Esophagus squamous epithelium (tissue), 5 donors: ENCODE measurements at places on chromosomes 7 and 10.

- no peak for DNase-seq
Measured at GRCh38 chr10:100297242-100297641, 10.8 kb upstream of the BLOC1S2 start.

- DNase-seq, result no peak
Measured at GRCh38 chr7:111071556-111071955, 19.4 kb upstream of the LRRN3 start.

DNA sequence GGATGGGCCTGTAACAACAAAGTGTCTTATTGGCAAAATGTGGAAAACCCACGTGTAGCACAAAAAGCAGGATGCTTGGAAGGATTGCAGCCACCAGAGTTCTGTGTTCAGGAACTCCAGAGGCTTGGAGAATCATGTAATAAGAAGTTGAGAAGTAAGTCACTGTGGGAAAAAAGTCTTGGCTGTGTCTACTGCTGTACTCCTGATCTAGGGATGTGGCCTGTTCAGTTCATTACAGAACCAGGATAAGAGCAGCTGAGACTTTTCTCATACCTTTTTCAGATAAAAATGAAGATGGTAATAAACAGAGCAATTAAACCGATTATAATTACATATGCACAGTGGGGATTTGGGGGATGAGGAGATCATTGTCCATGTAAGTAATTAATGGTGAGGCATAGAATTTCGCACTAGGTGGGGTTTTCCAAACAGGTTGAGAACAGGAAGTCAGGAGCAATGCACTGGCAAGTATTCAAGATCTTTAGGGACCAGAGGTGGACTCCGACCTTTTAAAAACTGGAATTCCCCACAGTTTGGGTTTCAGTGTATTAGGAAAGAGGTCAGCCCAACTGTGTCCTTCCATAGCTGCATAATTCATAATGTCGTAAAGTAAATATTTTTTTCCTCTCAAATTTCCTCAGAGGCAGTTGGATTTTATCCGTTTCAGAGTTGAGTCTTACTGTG is 281.7 kb downstream of the FRMD4A start:
- DNase-seq, result no peak

DNA sequence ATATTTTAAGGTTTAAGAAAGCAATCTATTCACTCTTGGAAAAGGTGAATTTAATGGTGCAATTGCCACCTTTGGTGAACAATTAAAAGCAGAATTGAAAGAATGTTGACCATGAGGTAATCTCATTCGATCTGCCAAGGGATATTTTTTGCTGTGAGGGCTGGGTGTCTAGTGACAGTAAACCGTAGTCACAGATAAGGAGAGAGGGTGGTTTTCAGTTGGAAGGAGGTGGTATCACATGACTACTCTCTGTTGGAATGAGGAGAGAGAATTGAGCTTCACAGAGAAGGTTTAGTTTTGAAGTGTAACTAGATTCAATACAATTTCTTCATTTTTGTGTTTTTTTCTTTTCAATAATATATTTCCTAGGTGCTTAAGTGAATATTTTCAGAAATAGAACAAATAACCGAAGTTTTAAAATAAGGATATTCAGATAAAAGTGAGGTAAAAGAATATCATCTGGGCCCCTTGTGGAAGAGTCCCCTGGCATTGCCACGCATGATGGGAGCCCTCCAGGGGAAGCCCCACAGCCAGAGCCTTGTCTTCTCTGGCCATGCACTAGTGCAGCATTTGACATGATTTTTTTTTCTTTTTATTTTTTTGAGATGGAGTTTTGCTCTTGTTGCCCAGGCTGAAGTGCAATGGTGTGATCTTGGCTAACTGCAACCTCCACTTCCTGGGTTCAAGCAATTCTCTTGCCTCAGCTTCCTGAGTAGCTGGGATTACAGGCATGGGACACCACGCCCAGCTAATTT is 73.4 kb downstream of the GPR141 start:
- no peak for DNase-seq

GRCh38 chr10:119177708-119178371 is 772 bp downstream of the PRDX3 start:
- no peak for DNase-seq

DNA sequence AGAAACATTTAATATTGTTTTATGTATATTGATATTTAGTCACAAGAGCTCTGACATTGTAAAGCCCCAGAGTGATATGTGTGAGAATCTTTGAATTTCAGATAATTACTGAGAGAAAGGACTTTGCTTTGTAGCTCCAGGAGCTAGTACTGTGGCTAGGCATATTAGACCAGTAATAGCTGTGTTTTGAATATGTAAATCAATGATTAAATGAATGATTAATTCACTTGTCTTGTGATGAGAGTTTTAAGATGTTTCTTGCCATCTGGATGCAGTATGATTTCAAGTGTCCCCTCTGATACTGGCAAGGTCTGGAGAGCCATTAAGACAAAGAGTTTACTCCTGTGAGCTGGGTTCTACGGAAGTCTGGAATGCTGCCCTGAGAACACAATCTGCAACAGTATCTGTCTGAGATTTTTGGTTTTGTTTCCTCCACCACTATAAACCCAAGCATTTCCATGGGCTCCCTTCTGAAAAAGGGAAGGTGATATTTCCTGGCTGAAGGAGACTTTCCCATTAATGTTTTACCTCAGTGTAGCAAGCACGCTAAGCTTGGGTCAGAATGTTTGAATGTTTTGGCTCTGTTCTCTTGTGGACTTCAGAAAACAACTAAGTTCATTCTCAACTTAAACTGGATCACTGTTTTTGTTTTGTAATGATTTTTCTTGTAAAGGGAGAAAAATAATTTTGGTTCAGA is 61.3 kb upstream of the BICC1 start:
- DNase-seq, result no peak
